GM04503 (cell line): ENCODE measurements at places on chromosomes 11 and 22.

DNA sequence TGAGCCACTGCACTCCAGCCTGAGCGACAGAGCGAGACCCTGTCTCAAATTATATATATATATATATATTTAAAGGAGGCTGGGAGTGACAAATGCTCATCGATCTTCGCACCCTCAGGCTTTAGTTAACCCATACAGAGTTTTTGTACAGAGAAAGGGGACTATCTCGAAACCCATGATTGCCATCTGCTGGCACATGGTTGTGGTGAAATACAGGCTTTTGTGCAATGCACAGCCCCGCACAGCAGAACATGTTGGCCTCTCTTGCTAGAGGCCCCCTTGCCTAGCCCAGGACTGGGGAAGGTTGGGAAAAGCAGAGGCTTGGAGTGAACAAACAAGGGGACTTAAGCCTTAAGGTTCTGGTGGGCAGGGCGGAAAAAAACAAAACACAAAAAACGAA lies 3.6 kb downstream of the MYBPC3 start:
- DNase-seq = no peak

DNA sequence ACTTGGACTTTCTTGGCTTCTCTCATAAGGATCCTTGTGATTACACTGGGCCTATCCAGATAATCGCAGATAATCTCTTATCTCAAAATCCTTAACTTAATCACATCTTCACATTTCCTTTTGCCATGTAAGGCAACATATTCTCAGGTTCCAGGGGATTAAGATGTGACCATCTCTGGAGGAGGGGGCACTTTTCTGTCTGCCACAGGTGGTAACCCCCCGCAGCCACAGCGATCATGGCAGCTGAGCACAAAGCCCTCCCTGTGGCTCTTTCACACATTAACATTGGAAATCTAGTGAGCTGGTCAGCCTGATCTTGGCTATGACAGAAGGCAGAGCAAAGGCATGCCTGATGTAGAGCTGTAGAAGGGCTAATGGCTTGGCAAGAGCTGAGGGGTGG lies 69.1 kb upstream of the CD82 start:
- DNase-seq = no peak

DNA sequence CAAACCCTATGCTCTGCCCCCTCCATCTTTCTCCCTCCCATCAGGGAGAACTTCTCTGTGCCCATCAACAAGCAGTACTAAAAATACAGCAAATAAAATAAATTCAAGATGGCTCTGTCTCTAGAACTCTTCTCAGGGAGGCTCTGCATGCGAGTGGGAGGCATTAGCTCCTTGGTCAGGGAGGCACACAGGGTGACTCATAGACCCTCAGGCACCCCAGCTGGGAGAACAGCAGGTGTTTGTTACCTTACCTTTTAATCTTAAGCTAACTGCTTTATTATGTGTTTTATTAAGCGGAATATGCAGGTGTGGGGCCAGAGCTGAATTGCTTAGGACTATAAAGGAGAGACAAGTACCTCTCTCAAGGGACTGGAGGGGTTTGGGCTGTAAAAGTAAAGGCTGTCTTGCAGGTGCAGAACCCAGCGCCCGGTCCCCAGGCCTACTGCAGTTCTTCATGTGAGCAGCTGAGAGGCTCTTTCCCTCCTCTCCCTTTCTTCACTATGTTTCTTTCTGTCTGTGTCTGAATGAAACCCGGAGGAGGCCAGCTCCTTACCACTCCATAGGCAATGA lies 20.8 kb downstream of the CSNK2A3 start:
- no peak for DNase-seq

- DNase-seq = no peak
Measured at GRCh38 chr11:23124249-23124648, 264.0 kb upstream of the CCDC179 start.

DNA sequence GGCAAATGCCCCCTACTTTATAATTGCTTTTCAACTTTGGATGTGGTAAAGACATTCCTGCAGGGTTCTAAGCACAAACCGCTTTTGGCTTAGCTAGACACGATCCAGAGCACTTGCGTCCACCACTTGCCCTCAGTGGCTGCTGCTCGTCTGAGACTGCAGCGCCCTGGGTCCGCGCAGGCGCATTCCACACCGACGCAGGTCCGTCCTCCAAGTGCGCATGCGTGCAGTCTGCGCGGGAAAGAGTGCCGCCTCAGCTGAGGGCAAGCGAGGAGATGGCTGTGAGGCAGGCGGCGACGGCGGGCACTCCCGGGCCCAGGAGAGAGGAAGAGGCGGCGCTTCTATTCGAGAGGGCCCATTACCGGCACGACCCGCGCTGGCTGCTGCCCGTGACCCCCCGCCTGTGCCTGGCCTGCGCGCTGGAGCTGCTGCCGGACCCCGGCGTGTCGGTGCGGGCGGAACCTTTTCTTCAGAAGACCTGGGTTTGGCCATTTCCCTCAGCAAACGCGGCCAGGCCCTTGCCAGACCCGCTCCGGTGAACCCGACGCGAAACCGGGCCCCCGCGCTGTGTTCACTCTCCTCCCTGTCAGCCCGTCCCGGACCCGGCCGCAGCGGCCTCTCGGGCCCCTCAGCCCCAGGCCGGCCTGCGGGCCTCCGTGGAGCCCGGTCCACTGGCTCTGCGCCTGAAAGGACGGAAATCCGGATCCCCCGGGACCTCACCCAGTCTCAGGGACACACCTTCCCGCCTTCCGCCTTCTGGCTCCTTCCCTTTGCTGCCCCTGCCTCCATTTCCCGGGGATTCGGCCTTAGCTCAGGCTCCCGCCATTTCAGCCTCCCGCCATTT lies at the start of gene MEI1:
TSS of gene MEI1 (plus strand) at position 240 of the 844 bp plus-strand sequence. CDS start at position 276, 36 bp downstream.
- DNase-seq = no peak

GRCh38 chr11:23166376-23166775 lies 306.1 kb upstream of the CCDC179 start:
- no peak for DNase-seq

DNA sequence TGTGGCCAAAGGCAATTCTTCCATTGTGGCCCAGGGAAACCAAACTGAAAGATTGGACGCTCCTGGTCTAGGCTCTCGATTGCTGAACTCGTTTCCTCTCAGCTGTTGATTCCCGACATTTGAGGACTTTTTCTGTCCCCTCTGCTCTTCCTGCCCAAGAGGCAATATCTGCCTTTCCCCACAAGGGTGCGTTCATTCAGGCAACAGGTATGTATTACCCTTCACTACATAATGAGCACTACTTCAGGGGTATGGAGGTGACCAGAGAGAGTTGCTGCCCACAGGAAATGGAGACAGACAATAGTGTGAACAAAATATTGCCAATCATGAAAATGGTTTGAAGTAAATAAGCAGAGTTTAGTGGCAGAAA lies 8.2 kb downstream of the PTH start:
- no peak for DNase-seq

DNA sequence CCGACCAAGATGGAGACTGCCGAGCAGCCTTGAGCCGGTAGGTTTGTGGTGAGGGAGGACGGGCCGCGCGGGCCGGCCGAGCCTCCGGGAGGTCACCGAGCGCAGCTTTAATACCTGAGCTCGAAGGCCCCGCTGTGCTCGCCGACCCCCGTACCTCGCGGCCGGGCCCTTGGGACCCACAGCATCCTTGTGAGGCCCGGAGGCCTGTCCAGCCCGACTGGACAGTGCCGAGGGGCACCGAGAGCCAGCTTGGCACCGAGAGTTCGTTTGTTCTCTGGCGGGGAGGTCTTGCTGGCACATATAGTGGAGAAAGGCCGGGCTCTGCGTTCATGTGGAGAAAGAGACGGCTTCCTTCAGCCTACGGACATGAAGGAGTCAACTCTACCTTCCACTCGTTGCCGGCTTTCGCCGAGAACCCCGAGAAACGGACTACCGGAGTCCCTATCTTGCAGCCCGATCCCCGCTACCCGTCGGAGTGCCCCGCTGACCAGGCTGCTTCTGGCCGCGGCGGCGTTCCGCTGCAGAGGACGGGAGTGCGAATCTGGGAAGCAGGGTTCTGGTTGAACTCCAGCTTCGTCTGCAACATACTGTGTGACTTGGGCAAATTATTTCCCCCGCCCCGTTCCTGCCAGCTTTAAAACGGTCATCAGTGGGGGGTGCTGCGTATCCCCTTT lies 349 bp downstream of the TSSC4 start:
- DNase-seq = no peak

- DNase-seq = no peak
Measured at GRCh38 chr22:30603801-30604200, 3.2 kb upstream of the TCN2 start.

- DNase-seq = no peak
Measured at GRCh38 chr11:30046578-30046945, 29.7 kb upstream of the KCNA4 start.

GRCh38 chr11:46485856-46486443 lies 94.4 kb upstream of the CHRM4 start:
- no peak for DNase-seq

DNA sequence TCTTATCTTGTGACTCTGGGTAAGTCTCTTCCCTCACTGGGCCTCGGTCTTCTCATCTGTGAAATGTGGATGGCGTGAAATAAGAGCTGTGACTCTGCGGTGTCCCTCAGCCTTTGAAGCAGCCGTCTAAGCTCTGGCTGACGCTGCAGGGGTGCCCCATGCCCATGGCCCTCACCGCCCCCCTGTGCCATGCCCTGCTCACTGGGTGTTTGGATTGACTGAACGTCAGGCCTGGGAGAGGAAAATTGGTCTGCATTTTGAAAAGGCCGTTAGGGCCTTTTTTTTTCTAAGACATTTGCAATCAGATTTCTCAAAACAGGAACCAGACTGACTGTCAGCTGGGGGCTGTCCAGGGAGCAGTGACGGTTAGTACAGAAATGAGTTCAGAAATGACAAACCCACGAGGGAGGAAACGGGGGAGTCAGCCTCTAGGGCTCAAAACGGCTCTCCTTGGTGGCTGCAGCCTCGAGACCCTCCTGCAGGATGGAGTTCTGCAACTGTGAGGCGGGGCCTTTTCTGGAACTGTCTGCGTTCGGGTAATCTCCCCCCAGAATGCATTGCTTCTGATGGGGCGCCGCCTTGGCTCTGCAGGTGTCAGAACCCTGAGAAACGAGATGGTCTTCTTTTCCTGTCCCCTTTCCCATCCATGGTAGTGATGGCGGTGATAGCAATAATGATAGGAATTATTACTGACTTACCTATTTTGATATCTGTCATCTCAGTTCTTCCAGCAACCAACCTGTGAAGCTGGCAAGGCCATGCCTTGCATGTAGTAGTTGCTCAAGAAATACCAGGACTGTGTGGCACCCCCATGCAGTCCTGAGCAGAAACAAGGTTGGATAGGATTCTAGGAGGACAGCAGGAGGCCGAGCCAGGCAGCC lies 2.0 kb downstream of the GRK2 start:
- DNase-seq = no peak

DNA sequence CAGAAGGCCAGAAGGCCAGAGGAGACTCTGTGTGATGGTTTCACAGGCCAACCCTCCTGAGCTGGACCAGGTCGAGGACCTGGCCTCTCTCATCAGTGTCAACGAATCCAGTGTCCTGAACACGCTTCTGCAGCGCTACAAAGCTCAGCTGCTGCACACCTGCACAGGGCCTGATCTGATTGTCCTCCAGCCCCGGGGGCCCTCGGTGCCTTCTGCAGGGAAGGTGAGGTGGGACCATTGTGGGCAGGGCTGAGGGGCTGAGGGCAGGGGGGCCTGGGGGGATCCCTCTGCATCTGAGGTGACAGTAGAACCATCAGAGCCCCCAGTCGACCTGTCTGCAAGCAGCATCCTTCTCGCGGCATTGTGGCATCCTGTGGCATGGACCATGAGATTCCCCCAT lies 30.3 kb downstream of the MYO18B start:
- no peak for DNase-seq

DNA sequence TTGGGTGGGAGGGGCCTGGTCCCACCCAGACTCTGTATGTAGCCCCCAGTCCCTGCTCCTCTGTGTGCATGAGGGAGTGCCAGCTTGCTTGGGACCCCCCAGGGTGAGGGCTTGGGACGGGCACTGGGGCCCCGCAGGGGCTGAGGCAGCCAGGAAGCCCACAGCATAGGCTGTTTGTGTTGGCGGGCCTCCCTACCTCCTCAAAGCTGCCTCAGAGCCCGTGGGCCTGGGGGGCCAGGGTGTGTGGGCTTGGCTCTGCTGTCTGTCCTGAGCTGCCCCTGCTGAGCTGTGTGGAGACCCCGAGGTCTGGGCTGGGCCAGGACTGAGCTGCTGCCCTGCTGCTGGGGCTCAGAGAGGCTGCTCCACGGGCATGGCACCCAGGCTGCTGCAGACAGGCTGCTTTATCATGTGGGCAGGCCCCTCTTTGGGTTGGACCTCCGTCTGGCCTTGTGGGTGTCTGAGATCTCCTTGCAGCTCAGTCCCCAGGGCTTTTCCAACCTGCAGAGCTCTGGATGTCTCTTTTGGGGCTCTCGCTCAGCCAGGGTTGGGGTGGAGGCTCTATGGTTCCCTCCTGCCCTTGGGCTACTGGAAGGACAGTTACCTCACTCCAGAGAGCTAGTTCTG lies 3.3 kb downstream of the TSPAN4 start:
- no peak for DNase-seq

GRCh38 chr11:65595131-65595530 lies 469 bp downstream of the KCNK7 start:
- DNase-seq = no peak

DNA sequence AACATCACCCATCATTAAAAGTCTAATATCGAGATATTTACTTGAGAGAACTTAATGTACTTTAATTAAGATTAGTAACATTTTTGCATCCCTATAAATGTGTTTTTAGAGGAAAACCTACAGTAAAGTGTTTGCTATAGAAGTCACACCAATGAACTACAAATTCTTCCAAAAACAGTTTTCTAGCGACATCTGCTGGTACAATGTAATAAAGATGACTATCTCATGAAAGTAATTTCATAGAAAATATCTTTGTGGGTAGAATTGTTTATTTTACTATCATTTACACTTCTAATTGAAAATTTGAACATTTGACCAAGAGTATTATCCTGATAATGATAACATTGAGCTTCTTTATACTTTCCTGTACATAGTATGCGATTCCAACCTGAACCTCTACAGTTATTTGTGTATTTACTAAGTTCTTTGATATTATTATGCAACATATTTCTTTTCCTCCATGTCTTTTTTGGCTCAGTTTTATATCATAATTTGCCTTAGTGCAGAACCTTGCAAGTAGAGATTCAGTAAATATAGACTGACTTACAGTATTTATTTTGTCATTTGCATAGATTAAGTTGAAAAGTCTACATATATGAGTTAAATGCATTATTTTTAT lies 252.7 kb downstream of the TMEM135 start:
- peak; percentile 11 for DNase-seq
